T1000 (cell line): ENCODE measurements at places on chromosomes 1 and 21.

- no peak for DNase-seq
Measured at GRCh38 chr1:150271291-150271959, 1.2 kb upstream of the C1orf54 start.

DNA sequence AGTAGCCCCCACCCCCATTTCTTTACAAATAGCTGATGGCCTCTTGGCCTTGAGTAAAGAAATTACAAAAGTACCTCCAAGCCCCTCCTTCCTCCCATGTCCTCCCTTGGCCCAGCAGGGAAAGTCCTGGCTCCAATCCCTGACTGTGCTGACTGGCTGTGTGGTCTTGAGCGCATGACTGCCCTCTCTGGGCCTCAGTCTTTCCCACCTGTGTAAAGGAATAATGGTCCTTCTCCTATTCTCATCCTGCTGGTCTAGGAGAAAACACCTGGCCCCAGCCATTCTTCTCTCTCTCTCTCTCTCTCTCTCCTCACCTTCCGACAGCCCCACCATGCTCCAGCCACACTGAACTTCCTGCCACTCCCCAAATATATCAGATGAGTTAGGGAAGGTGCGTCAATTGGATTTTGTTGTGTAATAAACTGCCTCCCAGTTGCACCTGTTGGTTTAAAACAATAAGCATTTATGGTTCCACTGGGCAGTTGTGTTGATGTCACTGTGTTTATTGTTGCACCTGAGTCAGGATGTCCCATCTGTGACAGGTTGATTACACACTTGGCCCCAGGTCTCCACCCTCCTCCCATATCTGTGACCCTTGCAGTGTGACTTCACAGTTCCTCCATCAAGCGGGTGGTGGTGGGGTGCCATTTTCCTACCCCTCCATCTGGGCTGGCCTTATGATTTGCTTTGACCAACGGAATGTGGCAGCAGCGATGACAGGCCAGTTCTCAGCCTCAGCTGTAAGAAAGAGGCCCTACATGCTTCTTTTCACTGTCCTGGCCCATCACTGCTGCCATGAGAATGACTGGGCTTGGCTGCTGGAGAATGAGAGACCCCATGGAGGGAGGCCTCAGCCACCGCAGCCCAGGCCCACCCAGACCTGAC is 22.3 kb upstream of the LRP8 start:
- DNase-seq, result no peak

GRCh38 chr1:6392809-6393399 is 663 bp downstream of the ACOT7 start:
- no peak for DNase-seq

- no peak for DNase-seq
Measured at GRCh38 chr1:49346767-49347349, 570.2 kb upstream of the BEND5 start.

GRCh38 chr1:203089651-203090045 is 3.8 kb upstream of the MYOG start:
- DNase-seq, result no peak

DNA sequence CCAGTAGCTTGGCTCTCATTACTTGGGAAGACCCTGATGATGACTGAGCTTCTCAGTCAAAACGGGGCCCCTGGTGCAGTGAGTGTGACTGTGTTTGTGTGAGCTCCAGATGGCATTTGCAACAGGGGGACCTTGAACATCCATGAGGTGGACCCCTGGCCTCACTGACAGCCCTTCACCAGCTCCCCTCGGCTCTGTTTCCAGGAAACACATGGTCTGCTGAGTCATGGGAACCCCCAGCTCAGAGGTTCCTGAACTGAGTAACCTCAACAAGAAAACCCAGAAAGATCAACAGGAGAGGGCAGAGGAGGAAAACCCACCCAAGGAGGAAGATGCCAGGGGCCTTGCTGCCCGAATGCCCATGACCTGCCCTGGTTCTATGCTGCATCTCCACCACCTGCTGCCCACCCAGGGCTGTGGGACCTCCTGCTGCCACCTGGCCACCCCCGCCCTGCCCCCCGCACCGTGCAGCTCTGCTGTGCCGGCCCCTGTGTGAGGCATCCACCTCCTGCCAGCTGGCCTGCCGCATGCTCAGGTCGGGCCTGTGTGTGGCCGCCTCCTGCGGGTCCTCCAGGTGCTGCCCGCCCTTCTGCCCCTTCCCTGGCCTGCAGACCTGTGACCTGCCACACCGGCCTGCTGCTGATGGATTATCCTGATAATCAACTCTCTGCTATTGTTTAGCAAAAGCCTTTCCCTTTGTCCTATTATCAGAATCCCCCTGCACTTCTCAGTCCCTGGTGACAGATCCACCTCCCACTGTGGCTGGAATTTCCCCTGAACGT is 4.2 kb upstream of the KRTAP12-1 start:
- no peak for DNase-seq

DNA sequence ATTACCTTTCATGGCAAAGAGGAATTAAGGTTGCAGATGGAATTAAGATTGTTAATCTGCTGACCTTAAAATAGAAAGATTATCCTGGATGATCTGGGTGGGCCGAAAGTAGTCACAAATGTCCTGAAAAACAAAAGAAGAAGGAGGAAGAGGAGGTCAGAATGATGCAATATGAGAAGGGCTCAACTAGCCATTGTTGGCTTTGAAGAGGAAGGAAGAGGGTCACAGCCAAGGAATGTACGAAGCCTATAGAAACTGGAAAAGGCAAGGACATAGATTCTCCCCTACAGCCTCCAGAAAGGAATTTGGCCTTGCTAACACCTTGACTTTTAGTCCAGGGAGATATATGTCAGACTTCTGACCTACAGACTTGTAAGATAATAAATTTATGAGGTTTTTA is 39.4 kb upstream of the FMOD start:
- no peak for DNase-seq

DNA sequence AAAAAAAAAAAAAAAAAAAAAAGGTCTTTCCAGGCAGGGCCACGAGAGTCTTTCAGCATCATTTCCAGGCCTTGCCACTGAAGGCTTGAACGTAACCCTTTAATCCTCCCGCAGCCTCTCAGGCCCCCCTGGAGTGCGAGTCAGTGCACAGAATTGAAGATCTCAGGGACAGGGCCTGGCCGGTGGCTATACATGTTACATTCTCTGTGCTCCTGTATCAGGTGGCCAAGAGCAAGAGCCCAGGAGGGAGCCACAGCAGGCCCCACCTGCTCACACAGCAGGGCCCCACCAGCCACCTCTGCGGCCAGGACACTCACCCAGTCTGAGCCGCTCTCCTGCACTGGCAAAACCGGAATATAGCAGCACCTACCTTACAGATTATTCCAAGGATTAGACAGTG is 34.1 kb upstream of the SLC25A33 start:
- DNase-seq, result no peak

GRCh38 chr1:182217071-182217470 is 155.6 kb upstream of the ZNF648 start:
- no peak for DNase-seq
